Epithelial cell of alveolus of lung (primary cell): ENCODE measurements at places on chromosomes 3 and 15. TPM values are rescaled to one million over a fixed set of nuclear protein-coding genes. Genes with fewer than 3 reads are reported as not detected.

Gene FANCD2OS
- total RNA-seq = not detected in 2 replicates

Gene VEPH1
- total RNA-seq = 0.24 and 46.0 TPM in 2 replicates

Gene FAM43A
- 15.5 and 27.0 TPM in 2 replicates for total RNA-seq

Gene RAB6B
- 0.40 and 0.65 TPM in 2 replicates for total RNA-seq

Gene MEX3B
- 8.9 and 12.2 TPM in 2 replicates for total RNA-seq

Gene PGBD4
- 0.65 and 1.4 TPM in 2 replicates for total RNA-seq

Gene MEIS2
- total RNA-seq = 9.6 and 30.7 TPM in 2 replicates

Gene GOLGA6L9
- 0.52 and 15.3 TPM in 2 replicates for total RNA-seq
